ENCODE measurements at places on chromosomes 5 and 9.

DNA sequence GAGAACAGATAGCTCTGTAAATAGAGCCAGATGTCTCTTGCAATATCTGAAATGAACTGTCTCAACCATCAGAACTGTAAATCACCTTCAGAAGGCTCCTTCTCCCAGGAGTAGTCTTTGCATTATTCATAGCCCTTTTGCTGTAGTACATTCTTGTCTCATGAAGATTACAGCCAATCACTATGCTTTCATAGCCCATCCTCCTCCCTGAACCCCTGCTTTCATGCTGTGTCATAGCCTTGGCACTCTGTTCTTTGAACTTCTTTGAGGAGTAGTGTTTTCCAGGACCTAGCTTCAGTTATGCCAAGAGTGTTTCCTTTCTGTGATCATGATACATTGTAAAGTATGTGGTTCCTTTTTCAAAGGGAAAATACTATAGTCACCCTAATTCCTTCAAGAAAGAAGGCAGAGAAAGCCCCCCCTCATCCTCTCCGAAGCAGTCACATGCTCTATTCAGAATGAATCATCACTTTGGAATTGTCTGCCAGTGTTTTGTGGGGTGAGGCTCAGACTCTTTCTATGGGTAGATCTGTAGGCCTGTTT lies 61.1 kb downstream of the GRIA1 start:
- DNase-seq: no peak

- DNase-seq: no peak
These were observed 276.2 kb downstream of the SYK start for GRCh38 chr9:91077624-91078368.

DNA sequence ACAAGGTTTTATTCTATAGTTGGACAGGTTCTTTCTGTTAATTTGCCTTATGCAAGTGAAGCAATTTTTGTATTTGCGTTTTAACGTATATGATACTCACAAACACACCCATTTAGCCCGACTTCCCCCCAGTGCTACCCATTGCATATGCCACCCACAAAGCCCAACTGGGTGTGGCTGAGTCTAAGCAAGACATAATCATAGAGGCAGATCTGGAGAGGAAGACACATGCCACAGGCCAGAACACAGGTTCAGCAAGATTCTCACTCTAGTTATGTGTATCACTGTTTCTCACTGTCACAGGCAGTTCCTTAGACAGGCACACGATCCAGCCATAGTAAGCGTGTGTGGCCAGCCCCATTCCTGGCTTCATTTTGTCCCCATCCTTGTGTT lies 29.0 kb upstream of the PUM3 start:
- no peak for DNase-seq

DNA sequence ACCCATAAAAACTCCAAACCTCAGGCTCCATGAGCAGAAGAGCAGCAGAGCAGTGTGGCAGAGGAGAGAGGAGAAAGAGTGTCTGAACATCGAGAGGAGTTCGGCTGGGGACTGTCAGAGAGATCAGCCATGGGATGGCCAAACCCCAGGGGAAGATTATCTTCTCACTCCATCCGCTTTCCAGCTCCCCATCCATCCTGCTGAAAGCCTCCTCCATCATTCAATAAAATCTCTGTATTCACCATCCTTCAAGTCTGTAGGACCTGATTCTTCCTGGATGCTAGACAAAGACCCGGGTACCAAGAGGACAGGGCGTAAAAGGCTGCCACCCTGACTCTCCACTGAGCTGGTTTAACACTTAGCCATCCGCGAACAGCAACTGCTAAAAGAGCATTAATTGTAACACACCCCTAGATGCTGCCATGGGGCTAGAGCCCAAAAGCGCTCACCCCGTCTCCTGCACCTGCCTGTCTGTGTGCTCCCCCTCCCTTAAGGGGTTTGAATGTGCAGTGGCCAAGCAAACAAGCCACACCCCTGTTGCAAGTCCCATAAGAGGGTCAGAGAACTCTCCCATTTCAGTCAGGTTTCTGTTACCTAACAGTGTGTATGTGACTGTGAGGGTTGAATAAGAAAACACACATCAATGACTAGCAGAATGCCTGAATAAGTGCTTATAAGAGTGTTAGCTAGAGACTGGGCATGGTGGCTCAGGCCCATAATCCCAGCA lies 13.9 kb upstream of the SELENOP start:
- no peak for DNase-seq

DNA sequence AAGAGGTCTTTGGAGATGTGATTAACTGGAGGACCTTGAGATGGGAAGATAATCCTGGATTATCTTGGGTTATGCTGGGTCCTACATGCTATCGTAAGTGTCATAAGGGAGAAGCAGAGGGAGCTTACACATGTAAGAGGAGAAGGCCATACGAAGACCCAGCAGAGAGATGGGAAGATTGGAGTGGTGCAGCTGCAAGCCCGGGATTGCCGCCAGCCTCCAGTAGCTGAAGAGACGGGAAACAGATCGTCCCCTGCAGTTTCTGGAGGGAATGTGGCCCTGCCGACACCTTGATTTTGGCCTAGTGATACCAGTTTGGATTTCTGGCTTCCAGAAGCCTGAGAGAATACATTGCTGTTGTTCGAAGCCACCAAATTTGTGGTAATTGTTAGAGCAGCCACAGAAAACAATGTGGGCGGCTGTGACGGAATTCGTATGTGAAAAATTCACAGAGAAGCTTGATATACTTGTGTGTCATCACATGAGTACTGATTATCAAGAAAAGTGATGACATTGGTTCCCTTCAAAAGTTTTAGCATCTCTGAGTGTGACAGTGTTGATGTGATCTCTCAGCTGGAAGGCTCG lies 86.9 kb downstream of the CYFIP2 start:
- DNase-seq: no peak

GRCh38 chr9:127305838-127306226 lies 41.3 kb downstream of the GARNL3 start:
- no peak for DNase-seq

GRCh38 chr5:156393980-156394379 lies 67.0 kb downstream of the SGCD start:
- no peak for DNase-seq

DNA sequence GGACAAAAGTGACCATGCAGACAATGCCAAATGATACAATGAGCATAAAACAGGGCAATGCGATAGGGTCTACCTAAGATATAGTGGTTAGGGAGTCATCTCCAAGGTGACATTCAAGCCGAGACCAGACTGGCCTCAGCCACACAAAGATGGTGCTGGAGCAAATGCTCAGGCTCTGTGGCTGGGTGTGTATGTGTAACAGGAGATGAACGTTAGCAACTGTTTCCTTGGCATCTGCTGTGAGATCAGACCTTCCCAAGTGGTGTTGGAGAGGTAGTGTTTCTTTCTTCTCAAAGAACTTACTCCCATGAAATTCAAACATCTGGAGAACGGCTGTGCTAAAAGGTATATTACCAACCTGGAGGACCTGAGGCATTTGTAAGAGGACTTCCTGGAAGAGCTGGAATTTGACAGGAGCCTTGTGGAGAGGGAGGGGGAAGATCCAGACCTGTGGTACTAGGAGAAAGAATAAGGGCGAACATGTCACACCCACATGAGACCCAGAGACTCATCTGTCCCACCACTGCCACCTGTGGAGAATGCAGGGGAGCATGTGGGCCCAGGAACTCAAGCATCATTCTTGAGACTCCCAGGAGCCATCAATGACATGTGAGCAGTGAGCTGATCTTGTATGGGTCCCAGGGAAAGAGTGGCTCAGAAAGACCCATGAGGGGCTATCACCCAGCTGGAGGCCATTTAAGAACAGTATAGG lies 21.4 kb upstream of the ANXA6 start:
- DNase-seq: no peak

DNA sequence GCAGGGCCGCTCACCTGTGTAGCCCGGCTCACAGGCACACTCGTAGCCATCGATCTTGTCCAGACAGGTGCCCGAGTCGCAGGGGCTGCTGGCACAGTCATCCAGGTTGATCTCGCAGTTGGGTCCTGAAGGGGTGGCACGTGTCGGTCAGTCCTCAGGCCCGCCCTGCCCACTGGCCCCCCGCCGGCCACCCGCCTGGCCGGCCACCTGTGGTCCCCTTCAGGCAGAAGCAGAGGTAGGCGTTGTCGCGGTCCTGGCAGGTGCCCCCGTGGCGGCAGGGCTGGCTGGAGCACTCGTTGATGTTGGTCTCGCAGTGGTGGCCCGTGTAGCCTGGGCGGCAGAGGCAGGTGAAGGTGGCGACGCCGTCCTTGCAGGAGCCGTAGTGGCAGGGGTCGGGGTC lies 30.6 kb downstream of the NOTCH1 start:
- DNase-seq: no peak

DNA sequence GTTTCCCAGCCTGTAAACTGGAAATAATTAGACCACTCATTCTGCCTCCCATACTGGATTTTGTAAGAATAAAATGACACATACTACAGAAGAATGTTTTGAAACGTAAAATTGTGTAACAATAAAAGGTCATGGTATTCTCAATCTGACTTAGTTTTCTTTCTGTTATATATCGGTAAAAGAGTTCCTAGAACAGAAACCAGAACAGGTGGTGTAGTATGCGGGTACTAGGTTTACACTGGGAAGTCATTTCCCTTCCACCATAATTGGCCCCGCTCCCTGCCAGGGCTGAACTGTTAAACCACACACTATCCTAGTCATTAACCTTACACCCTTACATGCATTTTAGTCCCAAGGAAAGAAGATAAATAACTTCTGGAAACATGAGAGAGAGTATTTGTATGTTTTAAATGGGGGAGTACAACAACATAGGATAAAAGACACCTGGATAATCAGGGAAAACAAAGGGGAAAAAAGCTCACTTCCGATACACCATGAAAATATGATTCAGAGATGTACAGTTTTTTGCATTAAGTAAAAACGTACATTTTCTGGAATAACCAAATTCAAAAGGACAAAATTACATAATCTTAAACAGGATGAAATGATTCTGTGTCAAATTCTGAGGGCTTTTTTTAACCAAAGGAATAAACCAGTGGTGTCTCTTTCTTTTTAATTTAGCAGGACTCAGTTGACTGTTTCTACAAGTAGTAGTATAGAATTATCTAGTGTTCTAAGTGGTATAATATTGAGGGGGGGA lies 199.7 kb downstream of the GLIS3 start:
- no peak for DNase-seq

- no peak for DNase-seq
These were observed 9.1 kb downstream of the OR2V1 start for GRCh38 chr5:181121675-181122561.

DNA sequence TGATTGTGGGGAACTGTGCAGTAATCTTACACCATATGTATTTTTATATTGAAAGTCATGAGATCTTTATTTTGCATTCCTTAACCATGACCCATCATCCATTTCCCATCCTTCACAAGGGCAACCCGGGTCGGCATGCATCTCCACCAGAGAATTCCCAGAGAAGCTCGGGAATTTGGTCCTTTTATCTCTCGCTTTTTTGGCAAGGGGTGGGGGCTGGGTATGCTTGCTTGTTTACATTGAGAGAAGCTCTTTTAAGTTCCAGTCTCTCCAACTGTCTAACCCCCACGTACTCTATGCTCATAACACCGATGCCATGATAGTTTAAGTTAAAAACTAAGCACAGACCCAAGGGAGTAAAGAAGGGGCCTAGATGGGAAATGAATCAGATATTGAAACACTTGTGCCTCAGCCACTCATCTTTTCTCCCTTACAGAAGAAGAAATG lies 109.9 kb upstream of the NFIB start:
- DNase-seq: no peak

GRCh38 chr5:110354915-110355644 lies 371.4 kb downstream of the TMEM232 start:
- no peak for DNase-seq

DNA sequence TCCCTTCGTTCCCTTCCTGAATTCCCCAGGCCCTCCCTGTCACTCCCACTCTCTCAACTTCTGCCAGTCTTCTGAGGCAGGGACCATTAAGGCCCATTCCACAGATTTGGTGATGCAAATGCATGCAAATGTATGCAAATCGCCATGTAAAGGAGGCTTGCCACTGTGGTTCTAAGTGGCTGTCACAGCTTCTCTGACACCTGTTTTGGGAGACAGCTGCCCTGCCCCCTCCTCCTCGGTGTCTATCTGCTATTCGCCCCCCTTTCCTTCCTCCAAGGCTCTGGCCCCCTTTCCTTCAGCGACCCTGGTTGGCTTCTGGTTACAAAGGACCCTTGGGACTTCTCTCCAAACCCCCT lies 10.5 kb upstream of the ARAP3 start:
- DNase-seq: no peak

Data from stimulated activated CD8-positive, alpha-beta memory T cell treated with anti-CD3 and anti-CD28 coated beads, Interleukin-4, amount 100 ng/mL, for 24 hours (primary cell).